Activated naive CD4-positive, alpha-beta T cell treated with Interleukin-2 at 50 U/mL for 16 hours (primary cell): ENCODE measurements at places on chromosomes 4 and X.

DNA sequence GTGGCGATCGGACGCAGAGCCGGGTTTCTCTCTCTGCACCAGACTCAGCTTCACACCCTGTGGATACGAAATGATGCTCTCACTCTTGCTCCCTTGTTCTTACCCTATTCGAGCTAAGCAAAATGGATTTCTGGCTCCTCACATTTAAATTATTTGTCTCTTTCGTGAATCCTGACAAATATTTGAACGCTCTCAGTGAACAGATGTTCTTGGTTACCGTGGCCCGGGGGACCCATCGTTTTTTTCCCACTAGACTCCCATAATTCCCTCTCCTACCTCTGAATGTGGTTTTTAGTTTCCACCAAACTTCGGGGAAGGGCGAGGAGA lies 630 bp downstream of the SMARCA5 start:
- no peak for DNase-seq

- no peak for DNase-seq
These were observed 34.6 kb downstream of the MED14 start for GRCh38 chrX:40700640-40701342.

GRCh38 chrX:111129921-111130320 lies 33.9 kb downstream of the PAK3 start:
- no peak for DNase-seq

- no peak for DNase-seq
These were observed 124.5 kb upstream of the PLAC1 start for GRCh38 chrX:134782796-134783195.

GRCh38 chrX:24528605-24529004 lies 63.5 kb downstream of the PDK3 start:
- no peak for DNase-seq

- no peak for DNase-seq
These were observed 963.2 kb upstream of the PCDH7 start for GRCh38 chr4:29756966-29757365.

DNA sequence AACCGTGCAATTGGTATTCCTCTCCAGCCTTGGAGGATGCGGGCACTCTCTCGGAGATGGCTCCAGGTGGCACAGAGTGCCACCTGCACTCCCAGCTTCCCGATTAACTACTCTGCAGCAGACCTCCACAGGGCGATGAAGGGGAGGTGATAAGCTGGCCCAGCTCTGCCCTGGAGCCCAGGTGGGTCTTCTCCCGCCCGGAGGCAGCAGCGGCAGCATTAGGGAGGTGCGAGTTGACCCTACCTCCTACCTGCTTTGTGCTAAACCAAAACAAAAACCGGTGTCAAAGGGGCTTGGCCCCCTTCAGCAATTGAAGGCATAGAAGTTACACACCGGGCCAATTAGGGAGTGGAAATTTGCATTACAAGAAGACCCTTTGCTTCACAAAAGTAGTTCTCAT lies 137.4 kb upstream of the MAMLD1 start:
- DNase-seq, result no peak

DNA sequence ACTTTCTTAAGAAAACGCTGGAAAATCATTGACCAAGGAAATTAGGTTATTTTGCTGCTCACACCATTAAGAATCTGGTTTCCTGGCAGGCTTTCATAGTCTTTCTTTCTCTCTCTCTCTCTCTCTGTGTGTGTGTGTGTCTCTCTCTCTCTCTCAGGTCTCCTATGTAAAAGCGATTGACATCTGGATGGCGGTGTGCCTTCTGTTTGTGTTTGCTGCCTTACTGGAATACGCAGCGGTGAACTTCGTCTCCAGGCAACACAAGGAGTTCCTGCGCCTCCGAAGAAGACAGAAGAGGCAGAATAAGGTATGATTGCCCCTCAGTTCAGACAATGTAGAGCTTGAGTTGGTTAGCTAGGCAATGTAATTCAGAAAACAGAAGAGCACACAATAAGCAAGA lies 161.2 kb downstream of the GLRA2 start:
- no peak for DNase-seq

GRCh38 chrX:132953354-132953753 lies 5.1 kb downstream of the HS6ST2 start:
- DNase-seq, result no peak

DNA sequence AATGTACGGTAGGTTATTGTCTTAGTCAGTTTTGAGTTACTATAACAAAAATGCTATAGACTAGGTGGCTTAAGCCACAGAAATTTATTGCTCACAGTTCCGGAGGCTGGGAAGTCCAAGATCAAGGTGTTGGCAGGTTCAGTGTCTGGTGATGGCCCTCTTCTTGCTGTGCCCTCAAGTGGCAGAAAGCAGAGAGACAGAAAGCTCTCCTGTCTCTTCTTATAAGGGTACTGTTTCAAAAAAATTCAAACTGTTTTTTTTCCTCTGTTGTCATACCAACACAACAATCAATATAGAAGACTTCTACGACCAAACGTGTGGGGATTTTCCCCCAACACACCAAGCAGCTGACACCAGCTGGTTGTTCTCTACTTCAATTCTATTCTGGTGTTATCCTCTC lies 53.4 kb downstream of the ADGRG4 start:
- DNase-seq, result no peak

DNA sequence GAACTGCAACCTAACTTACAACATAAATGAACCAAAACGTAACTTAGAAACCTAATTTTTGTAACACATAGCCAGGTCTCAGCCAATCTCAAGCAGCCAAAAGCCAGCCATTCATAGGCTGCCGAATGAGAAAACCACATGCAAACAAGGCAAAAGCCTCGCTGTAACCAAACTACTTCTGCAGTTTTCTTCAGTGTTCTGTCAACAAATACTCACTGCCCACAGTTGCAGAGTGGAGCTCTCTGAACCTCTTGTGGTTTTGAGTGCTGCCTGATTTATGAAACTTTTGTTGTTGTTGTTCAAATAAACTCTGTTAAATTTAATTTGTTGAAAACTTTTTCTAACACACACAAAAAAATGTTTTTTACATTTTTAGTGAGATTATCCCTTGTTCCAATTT lies 251.2 kb downstream of the PAPSS1 start:
- no peak for DNase-seq

DNA sequence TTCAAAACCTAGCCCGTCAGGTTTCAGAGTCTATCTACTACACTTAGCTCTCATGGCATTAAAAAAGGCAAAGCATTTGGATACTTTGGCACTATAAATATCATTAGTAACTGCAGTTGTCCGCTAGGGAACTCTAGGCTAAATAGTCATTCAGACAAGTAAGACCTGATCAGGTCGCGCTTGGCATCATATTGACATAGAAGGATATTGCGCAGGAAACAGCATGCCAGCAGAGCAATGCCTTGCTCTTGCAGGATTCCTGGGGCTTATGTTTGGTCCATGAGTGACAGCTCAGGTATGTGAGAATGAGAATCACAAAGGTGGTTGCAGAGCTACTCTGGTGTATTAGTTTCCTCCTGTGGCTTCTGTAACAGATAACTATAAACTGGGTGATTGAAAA lies 62.7 kb downstream of the KDM6A start:
- DNase-seq, result no peak

- DNase-seq, result no peak
These were observed 47.3 kb upstream of the NSG1 start for GRCh38 chr4:4339504-4340085.

DNA sequence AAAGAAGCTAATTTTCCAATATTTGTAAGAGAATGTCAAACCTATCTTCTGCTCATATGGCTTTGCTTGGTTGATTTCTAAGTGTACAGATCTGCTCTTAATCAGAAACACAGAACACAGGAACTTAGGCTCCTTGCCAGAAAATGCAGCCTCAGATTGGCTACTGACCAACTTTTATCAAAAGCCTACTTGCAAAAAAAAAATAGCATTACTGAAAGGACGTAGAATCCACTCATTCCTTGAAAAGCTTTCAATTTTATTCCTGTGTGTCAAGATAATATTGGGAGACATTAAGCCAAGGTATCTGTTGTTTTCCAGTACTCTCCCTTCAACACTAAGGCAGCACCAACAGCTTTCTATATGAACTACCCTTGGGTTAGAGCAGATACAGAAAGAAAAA lies 127.6 kb upstream of the INTU start:
- no peak for DNase-seq

DNA sequence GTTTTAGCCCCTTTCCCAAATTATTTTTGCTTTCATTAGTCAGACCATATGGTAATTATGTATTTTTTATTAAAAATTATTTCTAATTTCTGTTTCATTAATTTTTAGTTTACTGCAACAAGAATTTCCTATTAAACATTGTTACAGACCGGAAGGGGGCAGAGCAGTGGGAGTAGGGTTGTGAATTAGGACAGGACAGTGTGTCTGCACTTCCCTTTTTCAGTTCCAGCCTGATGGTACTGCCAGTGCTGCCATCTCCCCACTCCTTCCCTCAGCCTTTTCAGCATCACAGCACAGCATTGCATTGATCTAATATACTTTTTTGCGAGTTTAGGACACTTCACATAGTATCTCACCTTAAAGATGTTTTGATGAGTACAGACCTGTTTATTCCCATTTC lies 76.5 kb downstream of the STIM2 start:
- DNase-seq, result no peak

GRCh38 chr4:12703036-12703435 lies 781.1 kb downstream of the RAB28 start:
- no peak for DNase-seq

DNA sequence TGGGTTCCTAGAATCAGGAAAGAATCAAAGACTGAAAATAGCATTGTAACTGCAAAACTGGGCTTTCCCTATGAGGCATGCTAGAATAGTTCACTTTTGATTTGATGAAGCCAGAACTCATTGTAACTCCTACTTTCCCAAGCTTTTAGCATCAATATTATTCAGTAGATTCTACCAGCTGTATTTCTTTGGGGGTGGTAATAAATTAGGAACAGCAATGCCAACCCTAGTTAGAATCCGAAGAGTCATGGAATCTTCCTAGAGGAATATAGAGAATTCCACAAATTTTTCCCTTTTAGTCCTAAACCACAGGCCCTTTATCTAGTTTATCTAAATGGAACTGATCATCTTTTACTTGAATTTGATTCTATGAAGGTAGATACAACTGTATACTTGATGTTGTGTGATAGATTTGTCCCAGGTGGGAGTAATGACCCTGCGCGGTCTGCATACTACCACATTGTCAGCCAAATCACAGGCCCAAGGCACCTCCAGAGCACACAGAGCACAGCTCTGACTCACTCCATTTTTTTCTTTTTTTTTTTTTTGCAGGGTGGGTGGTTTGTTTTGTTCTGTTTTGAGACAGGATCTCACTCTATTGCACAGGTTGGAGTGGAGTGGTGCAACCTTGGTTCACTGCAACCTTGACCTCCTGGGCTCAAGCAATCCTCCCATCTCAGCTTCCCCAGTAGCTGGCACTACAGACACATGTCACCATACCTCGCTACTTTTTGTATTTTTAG lies 66.6 kb downstream of the EDNRA start:
- no peak for DNase-seq

DNA sequence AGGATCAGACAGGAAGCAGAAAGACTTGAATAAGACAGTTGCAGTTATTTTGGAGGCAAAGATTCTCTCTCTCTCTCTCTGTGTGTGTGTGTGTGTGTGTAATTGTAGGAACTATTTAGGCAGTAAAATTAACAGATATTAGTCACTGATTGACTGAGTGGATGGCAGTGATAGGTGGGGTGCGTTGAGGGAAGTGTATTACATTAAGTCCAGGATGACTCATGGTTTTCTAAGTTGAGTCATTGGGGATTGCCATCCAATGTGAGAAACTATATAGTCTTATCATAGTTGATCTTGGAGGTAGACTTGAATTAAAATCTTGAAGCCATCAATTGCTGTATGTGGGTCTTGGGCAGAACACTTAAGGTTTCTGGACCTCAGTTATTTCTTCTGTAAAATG lies 75.4 kb downstream of the AR start:
- no peak for DNase-seq

GRCh38 chrX:22742174-22742573 lies 257.6 kb upstream of the DDX53 start:
- no peak for DNase-seq

GRCh38 chr4:179248821-179249220 lies 1806.6 kb upstream of the AGA start:
- no peak for DNase-seq

- DNase-seq, result no peak
These were observed 648 bp upstream of the SCD5 start for GRCh38 chr4:82799006-82799881.

DNA sequence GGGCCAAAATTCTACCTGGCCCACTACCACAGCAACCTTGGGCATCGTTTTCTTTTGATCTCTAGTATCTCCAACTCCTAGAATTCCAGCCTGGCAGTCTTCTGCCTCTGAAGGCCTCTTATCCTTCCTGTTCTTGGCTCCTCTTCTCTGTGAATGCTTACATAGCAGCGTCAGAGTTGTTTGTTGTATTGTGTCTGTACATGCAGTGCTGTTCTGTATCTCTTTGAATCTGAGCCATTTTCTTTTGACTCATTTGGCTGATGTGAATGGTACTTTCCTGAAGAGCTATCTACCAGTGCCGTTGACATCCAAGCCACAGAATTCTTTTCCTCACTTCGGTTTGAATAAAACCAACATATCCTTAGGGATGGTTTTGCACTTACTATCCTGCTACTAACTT lies 79.2 kb downstream of the TMEM164 start:
- no peak for DNase-seq

DNA sequence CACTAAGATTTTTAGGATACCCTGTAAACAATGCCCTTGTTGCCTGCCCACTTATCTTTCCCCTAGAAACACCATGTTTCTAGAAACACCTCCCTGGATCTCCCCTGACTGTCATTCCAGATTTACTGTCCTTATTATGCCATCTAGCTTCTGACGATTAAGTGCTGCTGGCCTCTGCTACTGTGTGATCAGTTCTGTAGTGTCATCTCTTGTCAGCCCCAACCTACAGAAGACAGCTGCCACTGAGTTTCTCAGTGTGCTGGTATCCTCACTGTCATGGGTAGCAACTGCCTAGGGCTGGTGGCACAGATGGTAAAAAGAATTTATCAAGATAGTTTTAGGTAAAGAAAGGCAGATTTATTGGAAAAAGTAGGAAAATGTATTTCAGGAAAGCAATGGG lies 68.7 kb upstream of the WWC2 start:
- DNase-seq, result no peak

- DNase-seq, result no peak
These were observed 12.6 kb downstream of the BCOR start for GRCh38 chrX:40085102-40085551.

DNA sequence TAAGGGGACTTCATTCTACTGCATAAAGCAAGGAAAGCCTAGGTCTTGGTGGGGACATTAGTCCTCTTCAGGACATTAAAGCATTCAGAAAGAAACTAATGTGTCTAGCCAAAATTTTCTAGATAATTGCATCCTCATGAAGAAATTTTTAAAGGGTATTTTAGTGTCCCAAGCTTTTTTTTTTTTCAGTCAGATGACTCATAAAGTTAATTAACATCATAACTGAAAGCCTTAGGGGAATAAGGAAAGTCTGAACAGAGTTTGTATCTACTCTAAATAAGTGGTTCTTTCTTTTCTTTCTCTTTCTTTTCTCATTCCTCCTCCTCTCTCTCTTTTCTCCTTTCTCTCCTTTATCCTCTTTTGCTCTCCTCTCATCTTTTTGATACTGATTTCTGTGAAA lies 202.4 kb downstream of the ADAMTS3 start:
- no peak for DNase-seq

GRCh38 chr4:37490391-37491347 lies 195.5 kb downstream of the RELL1 start:
- DNase-seq, result no peak

GRCh38 chr4:45346816-45347435 lies 620.6 kb upstream of the GNPDA2 start:
- no peak for DNase-seq
